HFFc6 (cell line): ENCODE measurements at places on chromosomes 13 and 19.

DNA sequence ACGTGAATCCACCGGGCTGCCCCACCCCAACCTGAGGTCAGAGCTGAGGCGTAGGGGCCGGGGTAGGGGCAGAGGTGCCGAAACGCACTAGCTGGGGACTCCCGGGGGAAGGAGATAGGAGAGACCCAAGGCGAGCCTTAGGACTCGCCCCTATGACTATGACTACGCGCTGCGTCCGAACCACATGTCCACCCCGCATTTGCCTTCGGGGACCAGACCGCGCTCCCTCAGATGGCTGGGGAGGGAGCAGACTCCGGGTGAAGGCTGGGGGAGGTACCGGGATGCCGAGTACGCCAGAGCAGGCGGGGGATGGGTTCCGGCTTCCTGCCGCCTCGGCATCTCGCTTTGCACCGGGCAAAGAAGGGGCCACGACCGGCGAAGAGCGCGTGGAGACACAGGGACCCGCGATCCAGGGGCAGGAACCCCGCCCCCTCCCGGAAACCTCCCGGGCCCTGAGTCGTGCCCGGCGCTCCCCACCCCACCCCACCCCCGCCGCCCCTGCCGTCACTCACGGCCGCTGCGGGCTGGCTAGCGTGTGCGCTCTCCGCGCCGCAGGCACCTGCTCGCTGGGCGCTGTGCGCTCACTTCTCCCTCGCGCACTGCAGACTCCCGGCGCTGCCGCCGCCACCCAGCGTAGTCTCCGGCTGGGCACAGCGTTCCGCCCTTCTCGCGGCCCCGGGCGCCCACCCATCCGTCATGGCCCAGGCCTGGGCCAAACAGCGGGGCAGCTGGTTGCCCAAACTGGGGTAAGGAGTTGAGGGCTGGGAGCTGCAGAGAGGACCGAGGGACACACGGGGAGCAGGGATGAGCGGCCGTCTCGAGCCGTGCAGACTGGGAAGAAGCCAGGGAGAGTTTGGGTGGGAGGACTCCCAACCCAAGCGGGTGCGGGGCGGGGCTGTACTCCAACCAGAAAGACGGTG lies 622 bp upstream of the VSTM2B start:
- no peak overlapping the region for H3K4me3 ChIP-seq
- DNase-seq = no peak
- H3K27me3 ChIP-seq = peaks cover 31% of the 10 kb centered on the region

GRCh38 chr13:80341101-80341755 lies at the start of gene SPRY2:
TSS of gene SPRY2 (minus strand) at chr13:80341126. CDS start at chr13:80337705, 3,421 bp downstream.
- peaks cover 37% of the 10 kb centered on the region for H3K4me1 ChIP-seq
- H3K27ac ChIP-seq = no peak within 1 kb of the TSS; the same call in 1 of the 2 replicates
- H3K27me3 ChIP-seq = peaks cover 7% of the 10 kb centered on the region
- H3K36me3 ChIP-seq = peaks cover 4% of the 10 kb centered on the region

DNA sequence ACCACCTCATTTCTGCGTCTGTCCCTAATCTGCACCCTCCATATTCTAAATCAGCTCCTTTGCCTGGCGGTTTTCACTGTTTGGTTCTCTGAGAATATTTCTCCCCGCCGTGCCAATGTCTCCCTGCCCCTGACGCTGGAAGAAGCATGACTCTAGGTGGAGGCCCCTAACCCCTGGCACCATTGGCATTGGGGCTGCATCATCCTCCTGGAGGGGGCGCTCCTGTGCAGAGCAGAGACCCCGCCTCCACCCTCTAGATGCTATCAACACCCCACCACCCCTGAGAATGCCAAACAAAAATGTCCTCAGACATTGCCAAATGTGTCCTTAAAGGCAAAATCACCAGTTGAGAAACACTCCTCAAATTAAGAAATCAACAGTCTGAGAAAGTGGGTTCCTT lies 6.5 kb downstream of the ZSCAN5B start:
- H3K36me3 ChIP-seq = no peaks in the 10 kb centered on the region
- no peak for DNase-seq
- H3K27ac ChIP-seq = no peak overlapping the region

- no peaks in the 10 kb centered on the region for H3K36me3 ChIP-seq
- H3K27ac ChIP-seq = no peak overlapping the region
- H3K4me1 ChIP-seq = no peaks in the 10 kb centered on the region
Observed at GRCh38 chr19:6963244-6963852, 57.9 kb downstream of the MBD3L2B start.

GRCh38 chr13:97752961-97753668 lies 200.4 kb upstream of the IPO5 start:
- no peak for DNase-seq
- no peak overlapping the region for H3K27ac ChIP-seq
- H3K27me3 ChIP-seq = peaks cover 7% of the 10 kb centered on the region; the same call in 1 of the 2 replicates
- H3K4me1 ChIP-seq = no peaks in the 10 kb centered on the region
- H3K36me3 ChIP-seq = no peaks in the 10 kb centered on the region

DNA sequence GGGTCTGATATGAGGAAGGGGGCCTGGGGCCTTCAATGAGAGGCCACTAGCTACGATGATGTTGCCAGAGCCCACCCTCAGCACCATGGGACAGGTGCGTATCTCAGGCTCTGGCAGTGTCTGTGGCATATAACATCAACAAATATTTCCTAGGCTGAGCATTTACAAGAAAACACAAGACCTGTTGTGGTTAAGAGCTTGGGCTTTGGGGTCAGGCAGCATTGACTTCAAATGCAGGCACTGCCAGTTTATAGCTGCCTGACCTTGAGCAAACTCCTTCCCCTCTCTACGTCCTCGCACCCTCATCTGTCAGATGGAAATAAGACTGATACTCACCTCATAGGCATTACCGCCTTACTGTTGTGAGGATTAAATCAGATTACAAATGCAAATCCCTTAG lies 156.0 kb downstream of the KATNAL1 start:
- H3K36me3 ChIP-seq = no peaks in the 10 kb centered on the region
- H3K27ac ChIP-seq = no peak overlapping the region
- H3K27me3 ChIP-seq = peaks cover 14% of the 10 kb centered on the region
- no peak for DNase-seq
- peaks cover 12% of the 10 kb centered on the region for H3K4me1 ChIP-seq

DNA sequence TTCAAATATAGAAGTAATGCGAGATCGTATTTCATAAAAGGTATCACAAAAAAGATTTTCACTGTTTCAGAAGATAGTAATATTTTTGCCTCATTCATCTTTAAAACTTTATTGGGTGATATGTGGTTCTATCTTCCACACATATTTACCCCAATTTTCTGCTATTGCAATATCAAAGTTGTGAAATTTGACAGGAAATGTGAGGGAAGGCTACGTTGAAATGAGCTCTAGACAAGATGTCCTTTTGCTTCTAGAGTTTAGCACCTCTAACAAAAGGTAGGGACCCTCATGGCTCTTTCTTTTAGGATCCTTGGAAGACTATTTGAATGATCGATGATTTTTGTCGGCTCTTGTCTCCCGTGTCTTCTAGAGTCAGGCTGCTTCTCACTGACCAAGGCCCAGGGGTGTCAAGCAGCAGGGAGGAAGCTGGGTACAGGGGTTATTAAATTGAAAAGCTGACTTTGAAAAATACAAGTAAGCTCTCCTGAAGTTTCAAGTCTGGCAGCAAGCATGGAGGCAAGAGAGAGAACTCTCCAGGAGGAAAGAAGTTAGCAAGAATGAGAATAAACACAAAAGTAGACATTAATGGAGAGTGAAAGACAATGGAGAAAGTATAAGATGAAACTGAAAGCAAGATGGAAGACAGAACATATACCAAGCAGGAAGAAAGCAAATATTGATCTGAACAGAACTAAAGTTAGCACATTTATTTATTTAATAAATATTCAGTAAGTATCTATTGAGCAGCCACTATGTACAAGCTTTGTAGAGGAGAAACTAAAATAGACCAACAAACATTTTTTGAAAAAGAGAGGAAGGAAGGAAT lies 73.4 kb downstream of the RUBCNL start:
- no peaks in the 10 kb centered on the region for H3K36me3 ChIP-seq
- DNase-seq = no peak
- no peak overlapping the region for H3K4me3 ChIP-seq
- no peak overlapping the region for H3K27ac ChIP-seq

- peak; percentile 61 for DNase-seq
- peaks cover 5% of the 10 kb centered on the region; the same call in 1 of the 2 replicates for H3K36me3 ChIP-seq
- no peak overlapping the region for H3K27ac ChIP-seq
- H3K27me3 ChIP-seq = peaks cover 11% of the 10 kb centered on the region; the same call in 1 of the 2 replicates
- H3K4me3 ChIP-seq = no peak overlapping the region
Observed at GRCh38 chr19:48745208-48745995, 1.3 kb downstream of the IZUMO1 start.

GRCh38 chr13:109196948-109197347 lies 567.5 kb downstream of the MYO16 start:
- H3K36me3 ChIP-seq = no peaks in the 10 kb centered on the region
- peaks cover 27% of the 10 kb centered on the region for H3K4me1 ChIP-seq
- H3K27ac ChIP-seq = no peak overlapping the region
- DNase-seq = no peak
- H3K4me3 ChIP-seq = no peak overlapping the region
- H3K27me3 ChIP-seq = no peaks in the 10 kb centered on the region

DNA sequence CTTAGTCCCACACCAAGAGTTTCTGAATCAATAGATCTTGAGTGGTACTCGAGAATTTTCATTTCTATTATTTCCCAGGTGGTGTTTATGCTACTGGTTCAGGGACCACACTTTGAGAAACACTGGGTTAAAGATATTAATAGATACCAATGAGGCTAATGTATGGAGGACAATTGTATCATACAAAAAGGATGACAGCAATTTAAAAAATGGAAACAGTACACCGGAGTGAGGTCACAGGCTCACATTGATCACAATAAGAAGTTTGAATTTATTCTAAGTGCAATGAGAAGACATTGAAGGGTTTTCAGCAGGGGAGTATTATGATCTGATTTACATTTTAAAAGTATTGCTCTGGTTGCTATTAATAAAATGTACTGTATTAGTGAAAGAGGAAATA lies 488.3 kb downstream of the PCDH17 start:
- H3K36me3 ChIP-seq = no peaks in the 10 kb centered on the region
- H3K27me3 ChIP-seq = no peaks in the 10 kb centered on the region
- H3K27ac ChIP-seq = no peak overlapping the region
- no peak for DNase-seq
- H3K4me3 ChIP-seq = no peak overlapping the region

DNA sequence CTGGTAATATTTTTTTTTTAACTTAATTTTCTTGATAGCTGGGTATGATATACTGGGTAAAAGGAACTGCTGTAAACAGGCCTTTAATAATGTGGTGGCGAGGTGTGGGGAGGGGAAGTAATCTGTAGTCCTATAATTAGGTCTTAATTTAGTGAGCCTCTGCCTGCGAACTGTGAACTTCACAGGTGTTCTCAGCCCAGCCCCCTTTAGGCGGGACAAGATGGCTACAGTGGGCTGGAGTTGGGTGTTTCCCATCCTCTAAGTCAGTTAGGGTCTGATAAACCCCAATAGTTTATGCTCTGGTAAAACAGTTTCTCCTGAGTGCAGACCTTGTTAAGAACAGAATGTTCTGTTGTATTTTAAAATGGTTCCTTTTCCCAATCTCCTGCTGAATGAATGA lies 97.6 kb upstream of the SERP2 start:
- no peak overlapping the region for H3K27ac ChIP-seq
- peaks cover 50% of the 10 kb centered on the region for H3K4me1 ChIP-seq
- DNase-seq = no peak
- no peaks in the 10 kb centered on the region for H3K36me3 ChIP-seq
- H3K4me3 ChIP-seq = no peak overlapping the region

DNA sequence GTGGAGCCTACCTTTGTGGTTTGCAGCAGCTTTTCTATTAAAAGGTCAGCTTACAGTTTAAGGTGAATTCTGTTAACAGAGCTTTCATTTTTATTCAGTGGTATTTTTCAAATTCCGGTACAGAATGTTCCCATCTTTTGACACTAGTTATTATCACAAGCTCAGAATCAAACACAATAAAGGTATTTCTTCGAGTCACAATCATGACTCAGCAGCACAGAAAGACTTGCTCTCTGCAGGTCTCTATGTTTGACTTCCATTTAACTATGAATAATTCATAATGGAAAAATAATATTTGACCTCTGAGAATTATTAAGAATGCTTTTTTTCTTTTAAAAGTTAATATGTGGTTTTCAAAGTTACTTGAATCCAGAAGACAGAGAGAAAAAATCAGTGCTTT lies 28.2 kb downstream of the DACH1 start:
- no peak overlapping the region for H3K4me3 ChIP-seq
- no peak overlapping the region for H3K27ac ChIP-seq
- no peaks in the 10 kb centered on the region for H3K4me1 ChIP-seq
- no peaks in the 10 kb centered on the region for H3K36me3 ChIP-seq
- H3K27me3 ChIP-seq = no peaks in the 10 kb centered on the region
- DNase-seq = no peak

GRCh38 chr13:41145136-41145908 lies 12.7 kb upstream of the KBTBD6 start:
- peak; percentile 31 for DNase-seq
- H3K27me3 ChIP-seq = no peaks in the 10 kb centered on the region; the same call in 1 of the 2 replicates
- peak overlapping the region; percentile 30 for H3K4me3 ChIP-seq
- peaks cover 37% of the 10 kb centered on the region for H3K36me3 ChIP-seq
- peak overlapping the region; percentile 70 for H3K27ac ChIP-seq

DNA sequence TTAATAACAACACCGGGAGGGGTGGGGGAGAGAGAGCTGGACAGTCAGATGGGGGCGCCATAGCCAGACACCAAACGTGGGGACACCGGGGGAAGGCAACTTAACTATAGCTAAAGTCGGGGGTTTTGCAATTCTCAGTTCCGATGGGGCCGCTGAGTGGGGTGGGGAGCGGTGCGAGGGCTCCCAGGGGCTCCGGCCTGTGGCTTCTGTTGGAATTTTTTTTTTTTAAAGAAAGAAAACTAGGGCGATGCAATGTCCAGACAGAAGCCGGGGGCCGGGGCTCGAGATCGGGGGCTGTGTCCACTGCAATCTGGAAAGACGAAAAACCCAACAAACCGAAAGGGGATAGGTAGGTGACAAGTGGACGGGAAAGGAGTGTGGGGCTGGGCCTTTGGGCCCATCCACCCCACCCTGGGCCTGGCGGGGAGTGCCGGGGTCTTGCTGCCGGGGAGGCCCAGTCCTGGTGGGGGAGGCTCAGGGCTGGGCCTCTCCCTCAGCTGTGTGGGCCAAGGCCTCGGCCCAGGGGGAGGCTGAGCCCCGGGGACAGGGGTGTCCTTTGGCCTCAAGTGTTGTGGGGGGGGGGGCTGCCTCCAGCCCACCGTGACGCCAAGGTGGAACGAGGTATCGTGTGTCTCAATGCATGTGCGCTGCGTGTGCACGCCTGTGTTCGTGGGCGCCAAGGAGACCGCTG lies 17.3 kb downstream of the PRKCSH start:
- no peak for DNase-seq
- H3K36me3 ChIP-seq = no peaks in the 10 kb centered on the region
- H3K27me3 ChIP-seq = no peaks in the 10 kb centered on the region; the same call in 1 of the 2 replicates
- H3K4me1 ChIP-seq = no peaks in the 10 kb centered on the region; the same call in 1 of the 2 replicates

- peaks cover 38% of the 10 kb centered on the region for H3K27me3 ChIP-seq
- peak overlapping the region; percentile 98 for H3K4me3 ChIP-seq
- peaks cover 10% of the 10 kb centered on the region; the same call in 1 of the 2 replicates for H3K4me1 ChIP-seq
- peaks cover 49% of the 10 kb centered on the region for H3K36me3 ChIP-seq
Observed at GRCh38 chr19:49488863-49489537, 1.6 kb downstream of the RPL13A start.
